ENCODE measurements at places on chromosomes 12 and 14.

DNA sequence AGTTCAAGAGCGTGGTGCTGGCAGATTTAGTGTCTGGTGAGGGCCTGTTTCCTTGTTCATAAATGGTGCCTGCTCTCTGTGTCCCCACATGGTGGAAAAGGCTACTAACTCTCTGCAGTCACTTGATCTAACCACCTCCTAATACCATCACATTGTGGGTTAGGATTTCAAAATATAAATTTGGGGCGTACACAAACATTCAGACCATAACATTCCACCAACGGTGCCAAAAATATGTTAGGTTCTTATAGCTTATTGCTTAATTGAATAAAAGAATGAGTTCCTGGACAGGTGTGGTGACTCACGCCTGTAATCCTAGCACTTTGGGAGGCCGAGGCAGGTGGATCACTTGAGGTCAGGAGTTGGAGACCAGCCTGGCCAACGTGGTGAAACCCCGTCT is 3.4 kb upstream of the DYRK2 start:
- no peak for DNase-seq

GRCh38 chr14:30053103-30053502 is 125.5 kb upstream of the PRKD1 start:
- DNase-seq, result no peak

DNA sequence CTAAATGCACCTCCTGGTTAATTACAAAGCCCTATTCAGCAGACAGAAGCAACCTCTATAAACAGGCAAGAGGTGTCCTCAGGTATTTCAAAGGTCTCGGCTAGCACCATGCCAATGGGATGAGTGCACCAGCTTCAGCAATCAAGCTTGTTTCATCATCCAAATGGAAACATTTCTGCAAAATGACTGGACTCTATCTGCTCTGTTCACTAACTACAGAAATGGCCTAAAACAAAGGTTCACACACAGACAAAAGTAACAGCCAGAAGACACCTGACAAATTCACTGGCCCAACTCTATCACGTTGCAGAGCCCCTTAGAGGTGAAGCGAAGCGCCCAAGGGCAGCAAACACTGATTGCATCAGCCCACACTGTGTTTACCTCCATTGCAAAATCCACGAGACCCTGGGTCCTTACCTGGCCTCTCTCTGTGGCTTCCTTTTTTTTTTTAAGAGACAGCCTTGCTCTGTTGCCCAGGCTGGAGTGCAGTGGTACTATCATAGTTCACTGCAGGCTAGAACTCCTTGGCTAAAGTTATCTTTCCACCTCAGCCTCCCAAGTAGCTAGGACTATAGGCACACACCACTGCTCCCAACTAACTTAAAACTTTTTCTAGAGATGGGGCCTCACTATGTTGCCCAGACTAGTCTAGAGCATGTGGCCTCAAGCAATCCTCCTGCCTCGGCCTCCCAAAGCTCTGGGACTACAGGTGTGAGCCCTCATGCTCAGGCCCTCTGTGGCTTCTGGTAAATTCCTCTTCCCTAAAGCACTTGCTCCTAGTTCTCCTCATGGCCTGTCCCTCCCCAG is 8.5 kb upstream of the SYNE3 start:
- no peak for DNase-seq

GRCh38 chr14:33958605-33959226 is 7.8 kb upstream of the EGLN3 start:
- no peak for DNase-seq

DNA sequence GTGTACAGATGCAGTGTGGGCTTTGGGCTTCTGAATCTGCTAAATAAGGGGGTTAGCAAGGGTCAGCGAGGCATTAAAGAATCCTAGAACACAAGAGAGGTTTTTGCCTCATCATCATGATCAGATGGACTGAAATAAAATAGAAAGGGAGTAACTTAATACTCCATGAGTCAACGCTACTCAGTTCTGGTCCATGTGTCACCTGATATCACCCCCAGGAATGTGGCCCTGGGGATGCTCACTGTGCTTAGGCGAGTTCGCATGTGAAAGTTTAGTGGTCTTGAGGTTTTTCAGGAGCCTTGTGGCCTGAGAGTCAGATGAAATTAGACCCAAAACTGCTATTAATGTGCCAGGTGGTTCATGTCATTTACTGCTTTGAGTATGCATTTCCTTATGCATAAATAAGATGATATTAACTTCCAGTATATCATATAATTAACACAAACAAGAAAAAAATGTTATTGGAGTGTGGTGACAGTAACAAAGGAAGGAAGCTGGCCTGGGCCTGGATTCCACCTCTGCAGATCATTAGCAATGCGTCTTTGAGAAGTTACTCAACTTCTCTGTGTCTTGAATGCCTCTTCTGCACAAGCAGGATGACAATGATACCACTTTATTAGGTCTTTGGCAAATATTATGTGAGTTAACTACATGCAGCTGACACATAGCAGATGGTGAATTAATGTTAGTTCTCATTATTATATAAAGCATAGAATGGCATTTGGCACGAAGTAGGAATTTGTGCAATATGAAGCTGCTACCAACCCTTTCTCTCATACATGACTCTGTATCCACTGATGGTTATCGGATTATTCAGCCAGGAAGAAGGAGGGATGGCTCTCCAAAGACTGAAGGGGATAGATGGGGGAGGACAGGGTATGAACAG is 1272.6 kb downstream of the AACS start:
- peak; percentile 66 for DNase-seq

DNA sequence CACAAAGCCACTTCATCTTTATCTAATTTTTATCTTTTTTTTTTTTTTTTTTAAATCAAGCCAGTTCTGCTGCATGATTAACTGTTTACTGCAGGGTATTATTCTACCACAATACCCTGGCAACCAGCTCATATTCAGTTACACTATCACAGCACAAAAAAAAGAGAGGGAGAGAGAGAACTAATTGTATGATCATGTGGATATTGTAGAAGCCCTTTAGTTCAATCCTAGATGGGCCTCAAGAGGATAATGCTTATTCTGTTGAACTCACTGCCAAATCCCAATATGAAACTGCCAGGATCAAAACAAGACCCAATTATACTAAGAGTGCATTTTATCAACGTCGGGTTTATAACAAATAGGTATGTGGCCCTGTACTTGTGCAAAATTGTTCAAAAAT is 51.5 kb downstream of the MED13L start:
- DNase-seq, result no peak

GRCh38 chr12:11877869-11878780 is 192.6 kb upstream of the BCL2L14 start:
- peak; percentile 28 for DNase-seq

- DNase-seq, result no peak
Observed at GRCh38 chr12:108855284-108856169, 1.9 kb downstream of the SSH1 start.

Data from BJ (cell line).